Fibroblast of skin of right quadriceps (primary cell): ENCODE measurements at places on chromosomes 16 and 17.

DNA sequence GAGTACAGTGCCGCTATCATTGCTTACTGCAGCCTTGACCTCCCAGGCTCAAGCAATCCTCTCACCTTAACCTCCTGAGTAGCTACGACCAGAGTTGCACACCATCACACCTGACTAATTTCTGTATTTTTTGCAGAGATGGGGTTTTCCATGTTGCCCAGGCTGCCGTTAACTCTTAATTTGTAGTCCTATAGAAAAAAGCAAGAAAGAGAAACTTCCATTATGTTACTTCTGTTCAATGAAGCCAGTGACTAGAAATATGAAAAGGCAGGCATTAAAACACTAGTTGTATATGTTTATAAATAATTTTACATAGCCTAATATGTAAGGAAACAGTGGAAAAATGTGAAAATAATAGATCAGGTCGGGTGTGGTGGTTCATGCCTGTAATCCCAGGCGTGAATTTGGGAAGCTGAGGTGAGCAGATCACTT, 9.7 kb downstream of the RAD51C start:
- DNase-seq, result no peak

DNA sequence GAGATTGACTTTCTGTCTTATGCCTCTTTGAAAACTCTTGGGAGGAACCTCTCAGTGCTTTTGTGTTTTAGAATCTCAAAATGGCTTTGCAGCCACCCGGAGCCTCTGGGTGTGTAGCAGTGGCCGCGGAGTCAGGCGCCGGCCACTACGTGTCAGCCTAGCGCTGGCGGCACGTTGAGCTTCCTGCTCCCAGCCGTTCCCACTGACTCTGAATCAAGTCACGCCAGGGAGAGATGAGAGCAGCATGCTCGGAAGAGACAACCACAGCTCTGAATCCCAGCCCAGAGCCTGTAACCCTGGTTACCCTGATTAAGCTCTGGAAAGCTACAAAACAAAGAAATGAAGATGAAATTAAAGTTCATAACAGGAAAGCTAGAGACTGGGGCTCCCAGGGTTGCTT, 97.4 kb upstream of the CACNG5 start:
- peak; percentile 40 for DNase-seq

DNA sequence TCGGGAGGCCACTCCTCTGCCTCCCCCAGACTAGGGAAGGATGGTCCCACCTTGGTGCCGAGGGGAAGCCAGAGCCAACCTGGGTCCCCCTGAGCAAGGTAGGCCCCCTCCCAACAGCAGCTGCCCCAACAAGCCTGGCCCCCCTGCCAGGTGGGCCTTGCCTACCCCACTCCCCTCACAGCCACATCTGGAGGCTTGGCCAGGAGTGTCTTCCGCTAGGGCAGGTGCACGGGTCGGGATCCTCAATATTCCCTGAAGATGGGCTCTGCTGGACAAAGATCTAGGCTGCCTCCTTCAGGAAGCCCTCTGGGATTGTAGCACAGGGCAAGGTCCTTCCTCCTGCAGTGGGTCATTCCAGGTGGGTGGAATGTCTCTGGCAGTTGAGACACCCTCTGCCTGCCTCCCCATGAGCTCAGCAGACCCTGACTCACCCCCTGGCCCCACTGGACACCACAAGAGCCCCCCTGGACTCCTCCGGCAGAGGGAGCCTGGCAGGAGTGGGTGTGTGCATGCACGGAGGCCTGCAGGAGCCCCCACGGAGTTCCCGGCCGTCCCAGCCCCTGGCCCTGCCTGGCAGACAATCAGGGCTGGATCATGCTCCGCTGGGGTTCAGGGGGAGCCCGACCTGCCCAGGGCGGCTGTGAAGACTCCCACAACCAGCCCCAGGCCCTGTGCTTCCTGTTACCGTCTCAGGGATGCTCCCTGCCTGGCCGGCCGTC, 435 bp downstream of the C1QTNF8 start:
- no peak for DNase-seq

GRCh38 chr17:75102385-75102821, 7.4 kb upstream of the ARMC7 start:
- DNase-seq, result no peak

DNA sequence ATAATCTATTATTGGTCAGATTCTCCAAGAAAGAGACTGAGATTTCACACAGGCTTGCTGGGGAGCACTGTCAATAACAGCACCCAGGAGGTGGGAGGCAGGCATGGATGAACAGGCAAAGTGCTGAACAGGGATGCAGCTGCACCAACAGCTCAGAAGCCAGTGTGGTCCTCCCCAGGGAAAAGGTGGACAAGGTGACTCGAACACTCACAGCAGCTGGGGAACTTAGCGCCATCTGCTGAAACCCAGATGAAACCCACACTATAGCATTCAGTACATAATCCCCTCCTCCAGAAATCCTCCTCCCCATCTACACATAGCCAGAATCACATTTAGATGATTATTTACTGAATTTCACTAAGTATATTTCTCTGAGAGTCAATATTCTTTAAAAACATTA, 255.2 kb upstream of the WSB1 start:
- DNase-seq, result no peak

DNA sequence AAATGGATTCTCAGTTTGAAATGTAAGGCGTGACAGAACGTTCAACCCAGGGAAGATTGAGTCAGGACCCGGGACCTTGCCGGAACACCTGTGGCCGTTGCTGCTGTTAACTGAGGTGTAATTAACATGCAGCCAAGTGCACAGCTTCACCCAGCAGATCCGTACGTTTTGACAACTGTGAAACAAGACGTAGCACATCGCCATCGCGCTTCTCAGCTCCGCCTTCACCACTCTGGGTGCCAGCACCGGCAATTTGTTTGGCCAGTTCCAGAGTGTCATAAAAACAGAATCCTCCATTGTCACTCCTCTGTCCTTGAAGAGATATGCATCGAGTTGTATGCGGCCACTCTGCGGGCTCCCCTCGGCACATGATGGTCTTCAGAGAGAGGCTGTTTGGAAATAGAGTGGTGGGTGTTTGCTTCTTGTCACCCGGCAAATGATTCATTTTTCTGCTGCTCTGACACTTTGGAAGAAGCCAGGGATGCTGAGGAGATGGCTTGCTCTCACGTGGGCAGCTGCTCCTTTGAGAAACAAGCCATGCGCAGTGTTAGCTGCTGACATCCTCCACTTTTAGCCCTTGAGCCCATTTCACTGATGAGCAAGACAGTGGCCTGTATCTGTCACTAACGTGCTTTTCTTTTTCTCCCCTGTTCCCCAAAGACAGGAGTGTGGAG, 22.6 kb downstream of the NAA60 start:
- DNase-seq, result no peak

- DNase-seq, result no peak
Observed at GRCh38 chr16:11224894-11225676, 30.9 kb downstream of the SOCS1 start.

DNA sequence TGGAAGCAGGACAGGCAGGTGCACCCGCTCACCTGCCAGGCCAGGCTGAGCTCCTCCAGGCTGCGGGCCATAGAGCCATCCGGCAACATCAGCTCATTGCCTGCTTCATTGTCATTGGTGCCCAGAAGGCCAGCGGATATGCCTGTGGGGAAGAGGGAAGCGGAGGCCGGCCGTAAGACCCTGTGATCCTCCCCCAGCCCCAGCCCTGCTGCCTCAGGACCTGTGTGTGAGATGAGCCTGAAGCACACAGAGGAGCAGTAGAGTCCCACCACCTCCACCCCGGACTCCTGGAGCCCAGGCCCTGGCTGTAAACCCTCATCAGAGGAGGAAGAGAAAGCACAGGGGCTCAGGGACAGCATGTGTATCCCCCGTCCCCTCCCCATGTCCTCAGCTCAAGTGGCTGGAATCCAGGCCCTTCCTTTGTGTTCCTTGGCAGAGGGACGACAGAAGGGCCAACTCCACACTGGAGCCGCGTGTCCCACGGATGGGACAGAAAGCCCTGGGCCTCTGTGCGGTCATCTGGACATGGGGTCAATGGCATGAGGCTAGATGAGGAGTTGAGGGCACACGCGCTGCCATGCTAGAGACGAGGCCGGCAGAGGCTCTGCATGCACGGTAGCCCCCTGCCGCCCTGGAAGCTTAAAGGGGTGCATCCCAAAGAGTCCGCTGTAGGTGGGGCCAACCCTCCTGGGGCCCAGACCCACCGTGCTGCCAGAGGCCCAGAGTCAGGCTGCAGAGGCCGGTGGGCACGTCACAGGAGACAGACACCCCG, 39.1 kb downstream of the RMI2 start:
- DNase-seq, result no peak

- DNase-seq, result no peak
Observed at GRCh38 chr16:590815-591200, 942 bp downstream of the RAB40C start.

GRCh38 chr17:58381124-58382035, 29.4 kb upstream of the SUPT4H1 start:
- no peak for DNase-seq

DNA sequence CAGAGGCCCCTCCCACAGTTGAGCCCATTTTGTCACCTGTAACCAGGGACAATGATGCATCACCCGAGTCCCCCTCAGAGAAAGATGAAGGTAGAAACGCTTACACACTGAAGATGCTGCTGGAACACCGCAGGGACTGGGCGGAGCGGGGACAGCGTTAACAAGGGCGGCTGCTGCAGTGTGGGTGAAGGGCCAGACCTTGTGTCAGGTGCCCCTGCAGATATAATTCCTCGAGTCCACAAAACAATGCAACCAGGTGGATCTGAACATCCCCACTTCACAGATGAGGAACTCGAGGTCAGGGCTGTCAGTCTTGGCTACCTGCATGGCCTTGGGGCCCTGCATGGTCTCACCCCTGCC, 6.3 kb upstream of the MAPK7 start:
- DNase-seq, result no peak

GRCh38 chr17:81252987-81253329, 13.8 kb downstream of the NDUFAF8 start:
- DNase-seq, result no peak

GRCh38 chr17:39094607-39095308, 56.7 kb downstream of the PLXDC1 start:
- no peak for DNase-seq

DNA sequence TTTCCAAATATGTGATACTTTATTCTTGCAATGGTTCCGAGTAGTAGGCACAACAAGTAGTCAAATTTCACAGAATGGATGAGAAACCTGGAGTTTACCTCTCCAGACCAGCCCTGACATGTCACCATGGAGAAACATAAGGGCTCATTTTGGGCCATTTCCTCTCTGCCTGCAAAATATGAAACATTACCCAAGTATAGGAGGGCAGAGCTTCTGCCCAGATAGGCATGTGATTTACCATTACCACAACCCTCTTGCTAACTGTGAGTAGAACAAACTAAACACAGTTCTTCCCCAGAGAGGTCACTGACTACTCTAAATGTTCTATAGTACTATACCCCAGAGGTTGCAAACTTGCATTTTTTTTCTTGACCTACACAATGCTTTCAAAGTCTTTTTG, 15.7 kb upstream of the KPNB1 start:
- DNase-seq, result no peak

DNA sequence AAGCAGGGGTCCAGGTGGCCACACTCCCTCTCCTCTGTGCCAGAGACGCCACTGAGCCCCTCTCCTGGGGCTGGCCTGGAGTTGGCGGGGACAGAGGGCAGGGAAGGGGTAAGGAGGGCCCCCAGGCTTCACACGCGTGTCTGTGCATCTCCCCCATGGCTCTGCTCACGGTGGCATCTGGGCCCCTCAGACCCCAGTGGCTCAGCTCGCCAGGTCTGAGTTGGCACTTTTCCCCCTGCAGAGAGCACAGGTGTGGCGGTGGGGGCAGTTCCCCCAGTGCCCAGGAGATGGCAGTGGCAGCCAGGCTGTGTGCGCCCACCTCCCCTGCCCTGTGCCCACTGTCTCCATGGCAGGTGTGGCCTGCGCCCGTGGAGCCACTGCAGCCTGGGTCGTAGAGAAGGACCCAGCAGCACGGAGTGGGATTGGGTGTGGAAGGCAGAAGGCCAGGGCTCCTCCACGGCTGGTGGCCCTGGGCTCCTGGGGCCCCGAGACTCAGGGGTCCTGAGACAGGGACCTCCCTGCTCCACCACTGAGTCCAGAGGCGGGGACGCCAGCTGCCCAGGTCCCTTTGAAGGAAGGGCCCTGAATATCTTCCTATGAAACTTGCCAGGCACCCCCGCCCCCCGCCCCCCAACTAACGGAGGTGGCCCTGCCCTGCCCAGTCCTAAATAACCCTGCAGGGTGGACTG, 4.3 kb upstream of the APRT start:
- no peak for DNase-seq

GRCh38 chr16:84833542-84834402, 14.0 kb downstream of the CRISPLD2 start:
- no peak for DNase-seq

GRCh38 chr16:5577463-5577862, 479.9 kb upstream of the EEF2KMT start:
- no peak for DNase-seq

DNA sequence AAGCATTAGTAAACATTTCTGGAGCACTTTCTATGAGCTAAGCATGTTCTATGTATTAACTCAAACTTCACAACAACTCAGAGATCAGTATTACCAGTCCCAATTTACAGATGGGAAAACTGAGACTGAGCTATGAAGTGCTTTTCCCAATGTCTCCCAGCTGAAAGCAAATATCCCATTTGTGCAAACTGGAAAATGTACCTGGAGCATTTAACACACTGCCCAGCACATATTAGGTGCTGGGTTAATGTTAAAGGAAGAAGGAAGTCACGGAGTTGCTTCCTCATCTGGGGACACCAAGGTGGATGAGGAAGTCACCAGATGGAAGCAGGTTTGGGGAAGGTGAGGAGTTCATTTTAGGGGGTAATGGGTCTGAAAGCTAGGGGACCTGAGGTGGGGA, 66.1 kb downstream of the ABCC6 start:
- DNase-seq, result no peak

DNA sequence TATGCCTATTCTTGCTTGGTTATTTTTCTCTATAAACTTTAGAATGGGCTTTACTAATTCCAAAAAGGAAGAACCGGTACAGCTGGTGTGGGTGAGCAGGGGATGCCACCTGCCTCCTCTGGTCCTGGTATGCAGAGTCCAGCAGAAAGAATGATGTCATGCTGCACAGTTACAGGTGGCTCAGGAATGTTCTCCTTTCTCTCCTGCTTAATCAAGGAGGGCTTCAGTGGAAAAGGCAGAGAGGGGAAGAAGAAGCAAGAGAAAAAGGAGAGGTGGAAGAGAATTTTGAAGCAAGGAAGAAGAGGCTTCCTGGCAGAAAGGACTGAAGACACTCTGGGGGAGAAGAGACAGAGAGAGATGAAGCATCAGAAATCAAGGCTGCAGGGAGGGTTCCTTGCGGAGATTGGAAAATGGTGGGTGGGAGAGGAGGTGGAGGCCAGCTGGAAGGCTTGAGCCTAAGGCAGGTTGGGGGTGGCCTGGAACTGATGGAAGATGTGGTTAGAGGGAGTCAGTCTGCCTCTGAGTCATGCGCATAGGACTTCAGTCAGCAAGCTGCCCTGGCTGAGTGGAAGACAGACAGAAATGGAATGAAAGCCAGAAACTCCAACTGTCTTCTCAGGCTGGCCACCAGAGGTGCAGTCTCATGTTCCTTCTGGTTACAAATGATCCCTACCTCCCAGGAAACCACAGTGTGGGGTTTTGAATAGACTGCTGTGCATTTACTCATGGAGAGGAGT, 64.6 kb upstream of the CRHR1 start:
- DNase-seq, result peak; percentile 76
